ENCODE measurements at places on chromosomes 4 and X. TPM values are rescaled to one million over a fixed set of nuclear protein-coding genes. Genes with fewer than 3 reads are reported as not detected.

- DNase-seq, result peak; percentile 39
These were observed 119.3 kb downstream of the CRLF2 start for GRCh38 chrX:1093121-1093520.

Gene TFE3
- total RNA-seq, result 24.5 TPM

DNA sequence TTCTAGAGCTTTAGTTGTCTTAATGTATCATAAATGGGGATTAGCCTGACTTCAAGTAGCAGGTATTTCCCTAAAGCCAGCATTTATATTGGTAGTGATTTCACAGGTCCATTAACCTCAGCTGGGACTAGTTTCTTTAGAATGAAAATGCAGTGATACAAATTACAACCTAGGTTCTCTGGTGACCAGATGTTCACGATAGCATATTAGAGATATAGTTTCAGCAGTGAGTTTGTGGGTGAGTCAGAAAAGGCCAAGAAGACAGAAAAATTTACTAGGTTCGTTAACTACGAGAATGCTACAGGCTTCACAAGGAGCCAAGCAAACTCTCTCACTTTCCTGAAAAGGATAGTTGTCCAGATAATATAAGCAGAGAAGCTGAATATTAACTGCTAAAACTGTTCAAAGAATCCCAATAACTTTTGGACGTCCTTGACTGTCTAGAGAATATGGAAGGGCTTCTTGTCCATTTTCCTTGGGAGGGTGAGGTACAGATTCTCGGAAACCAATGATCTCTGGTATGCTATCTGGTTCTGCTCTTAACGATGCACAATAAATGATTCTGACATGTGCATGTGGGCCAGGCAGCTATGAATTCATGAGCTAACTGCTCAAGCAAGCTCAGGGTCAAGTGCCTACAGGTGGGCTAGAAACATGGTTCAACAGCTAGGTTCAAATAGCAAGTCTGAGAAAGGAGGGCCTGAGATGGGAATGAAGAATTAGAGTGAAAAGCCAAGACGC is 6.0 kb upstream of the SPCS3 start:
- no peak for DNase-seq

DNA sequence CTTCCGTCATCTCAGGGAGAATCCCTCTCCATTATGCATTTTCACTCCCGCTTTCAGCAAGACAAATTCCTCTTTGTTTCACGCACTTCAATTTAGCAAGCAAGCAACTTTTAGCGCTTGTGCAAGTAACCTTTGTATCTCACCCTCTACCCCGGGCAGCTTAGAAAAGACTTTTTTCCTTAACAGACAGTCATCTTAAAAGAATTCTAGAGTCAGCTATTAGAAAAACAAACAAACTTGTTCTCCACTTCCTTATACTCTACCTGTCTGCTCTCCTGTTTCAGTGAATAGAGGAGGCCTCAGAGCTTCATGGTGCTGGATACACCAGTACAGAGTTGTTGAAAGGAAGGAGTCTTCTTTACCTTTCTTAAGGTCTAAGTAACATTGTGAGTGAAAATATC is 12.1 kb downstream of the TIGD2 start:
- no peak for DNase-seq

GRCh38 chrX:50158593-50158992 is 42.2 kb downstream of the AKAP4 start:
- DNase-seq, result no peak

Gene P2RY8
- 0.11 TPM for total RNA-seq

DNA sequence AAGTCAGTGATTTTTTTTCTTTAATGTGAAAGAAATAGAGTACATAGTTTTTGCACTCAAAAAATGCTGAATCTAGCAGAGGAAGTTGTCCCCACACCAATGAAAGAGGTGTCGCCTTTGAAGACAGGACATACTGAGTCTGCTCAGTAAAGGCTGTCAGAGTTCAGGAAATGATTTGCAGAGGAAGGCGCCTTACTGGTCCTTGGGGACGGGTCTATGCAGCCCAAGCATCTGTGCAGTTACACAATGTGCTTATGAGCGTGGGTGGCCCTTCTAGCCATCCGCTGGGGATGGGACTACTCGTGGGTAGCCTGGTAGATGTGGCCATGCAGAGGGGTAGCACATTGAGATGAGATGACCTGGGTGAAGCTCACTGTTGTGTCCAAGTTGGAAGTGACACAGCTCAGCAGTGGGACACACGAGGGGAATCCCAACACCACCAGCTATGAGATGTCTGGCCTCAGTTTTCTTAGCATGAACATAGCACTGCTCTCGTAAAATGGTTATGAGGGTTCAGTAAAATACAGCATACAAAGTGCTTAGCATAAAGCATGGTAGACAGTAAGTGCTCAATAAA is 116.5 kb upstream of the RBPJ start:
- no peak for DNase-seq

GRCh38 chrX:150167482-150168324 is 195.4 kb upstream of the MAMLD1 start:
- no peak for DNase-seq

DNA sequence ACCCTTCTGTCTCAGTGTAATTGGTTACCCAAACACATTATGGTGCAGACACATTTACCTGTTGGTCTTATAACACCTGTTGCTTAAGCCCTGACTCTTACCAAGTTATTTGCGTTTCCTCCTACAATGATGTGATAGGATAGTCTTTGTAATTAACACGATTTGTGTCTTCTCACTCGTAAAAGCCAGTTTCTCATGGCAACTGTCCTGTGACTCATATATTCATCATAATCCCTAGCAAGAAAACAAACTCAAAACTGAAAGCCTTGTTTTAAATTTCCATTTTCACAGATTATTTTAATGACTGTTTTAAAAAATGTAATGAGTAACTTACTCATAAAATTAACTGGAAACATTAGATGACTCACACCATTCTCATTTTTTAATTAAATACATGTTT is 495.2 kb downstream of the NLGN4X start:
- no peak for DNase-seq

Gene GPRASP1
- 0.69 TPM for total RNA-seq

Gene POU3F4
- total RNA-seq, result not detected

GRCh38 chrX:51766546-51766945 is 23.3 kb downstream of the GSPT2 start:
- DNase-seq, result no peak

GRCh38 chrX:7244405-7244804 is 96.5 kb upstream of the PUDP start:
- DNase-seq, result no peak

Gene ABCG2
- total RNA-seq, result 3.1 TPM

- DNase-seq, result peak; percentile 8
These were observed 41.0 kb upstream of the UCP1 start for GRCh38 chr4:140609548-140610425.

- no peak for DNase-seq
These were observed 248.0 kb downstream of the INPP4B start for GRCh38 chr4:142598132-142598531.

Gene SYTL5
- 0.29 TPM for total RNA-seq

Gene PPP1R3F
- total RNA-seq, result 7.2 TPM

Gene PAGE2
- total RNA-seq, result 0.29 TPM

Gene NUDT11
- 40.5 TPM for total RNA-seq

DNA sequence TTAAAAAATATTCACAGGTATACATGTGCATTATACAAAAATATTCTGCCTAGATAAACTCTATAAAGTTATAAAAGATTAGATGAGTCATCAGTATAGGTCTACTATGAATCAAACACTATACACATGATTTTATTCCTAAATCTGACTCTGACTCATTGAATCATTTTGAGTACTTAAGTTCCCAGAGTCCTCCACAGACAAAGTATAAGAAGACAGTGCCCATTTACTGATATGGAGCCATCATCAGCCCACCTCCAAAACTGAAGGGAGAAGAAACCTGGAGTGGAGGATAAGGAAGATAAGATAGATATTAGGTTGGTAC is 28.7 kb upstream of the ANTXR2 start:
- no peak for DNase-seq

DNA sequence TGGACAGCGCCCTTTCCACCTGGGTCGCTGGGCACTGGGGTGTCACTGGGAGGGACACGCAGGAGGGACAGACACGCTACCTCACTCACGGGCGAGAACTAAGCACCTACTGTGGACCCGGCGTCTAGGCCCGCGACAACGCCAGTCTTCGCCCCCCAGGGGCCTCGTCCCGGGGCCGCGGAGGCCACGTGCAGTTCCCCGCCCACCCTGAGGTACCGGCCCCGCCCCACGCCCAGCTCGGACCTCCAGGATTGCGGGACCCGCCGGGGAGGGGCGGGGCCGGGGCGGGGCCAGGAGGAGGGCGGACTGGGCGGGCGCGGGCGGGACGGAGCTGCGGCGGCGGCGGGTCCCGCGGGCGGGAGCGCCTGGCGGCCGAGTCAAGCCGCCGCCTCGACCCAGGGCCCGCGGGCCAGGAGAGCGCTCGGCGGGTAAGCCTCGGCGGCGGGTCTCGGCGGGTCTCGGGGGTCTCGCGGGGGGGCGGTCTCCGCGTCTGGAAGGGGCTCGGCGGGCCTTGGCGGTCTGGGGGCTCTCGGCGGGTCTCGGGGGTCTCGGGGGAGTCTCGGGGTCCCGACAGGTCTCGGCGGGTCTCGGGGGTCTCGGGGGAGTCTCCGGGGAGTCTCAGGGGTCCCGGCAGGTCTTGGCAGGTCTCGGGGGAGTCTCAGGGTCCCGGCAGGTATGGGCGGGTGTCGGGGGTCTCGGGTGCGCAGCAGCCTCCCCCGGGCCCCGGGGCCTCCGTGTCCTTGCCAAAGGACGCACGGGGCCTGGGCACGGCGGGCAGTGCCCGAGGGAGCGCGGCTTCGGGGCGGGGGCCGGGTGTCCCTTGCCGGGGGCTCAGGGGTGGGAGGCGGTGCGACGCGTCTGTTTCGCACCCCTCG is at the start of gene SH3BP2:
Gene SH3BP2, plus strand, starts transcription at position 375 of the 875 bp plus-strand sequence. CDS start 27,533 bp downstream, outside the sequence.
- DNase-seq, result peak; percentile 83

Gene RHOXF1
- not detected for total RNA-seq

- DNase-seq, result peak; percentile 1
These were observed 40.4 kb upstream of the PCDH18 start for GRCh38 chr4:137572647-137573046.

Gene AKAP14
- total RNA-seq, result not detected

DNA sequence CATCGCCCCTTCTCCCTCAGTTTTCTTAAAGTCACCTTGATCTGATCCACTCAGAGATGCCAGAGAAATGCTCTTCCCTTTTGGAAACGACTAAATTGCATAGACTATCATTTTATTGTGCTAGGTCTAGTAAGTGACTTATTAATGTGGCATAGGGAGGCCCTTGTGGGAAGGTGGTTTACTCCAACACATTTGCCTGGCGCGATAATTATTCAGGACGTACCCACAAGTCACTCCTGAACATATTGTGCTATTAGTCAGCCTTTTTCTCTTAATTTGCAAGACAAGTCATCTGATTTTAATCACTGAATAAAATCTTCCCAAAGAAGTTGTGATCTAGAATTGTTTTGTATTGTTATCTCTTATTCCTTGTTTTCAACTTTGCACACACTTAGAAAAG is 7.6 kb downstream of the ENPEP start:
- DNase-seq, result peak; percentile 29

DNA sequence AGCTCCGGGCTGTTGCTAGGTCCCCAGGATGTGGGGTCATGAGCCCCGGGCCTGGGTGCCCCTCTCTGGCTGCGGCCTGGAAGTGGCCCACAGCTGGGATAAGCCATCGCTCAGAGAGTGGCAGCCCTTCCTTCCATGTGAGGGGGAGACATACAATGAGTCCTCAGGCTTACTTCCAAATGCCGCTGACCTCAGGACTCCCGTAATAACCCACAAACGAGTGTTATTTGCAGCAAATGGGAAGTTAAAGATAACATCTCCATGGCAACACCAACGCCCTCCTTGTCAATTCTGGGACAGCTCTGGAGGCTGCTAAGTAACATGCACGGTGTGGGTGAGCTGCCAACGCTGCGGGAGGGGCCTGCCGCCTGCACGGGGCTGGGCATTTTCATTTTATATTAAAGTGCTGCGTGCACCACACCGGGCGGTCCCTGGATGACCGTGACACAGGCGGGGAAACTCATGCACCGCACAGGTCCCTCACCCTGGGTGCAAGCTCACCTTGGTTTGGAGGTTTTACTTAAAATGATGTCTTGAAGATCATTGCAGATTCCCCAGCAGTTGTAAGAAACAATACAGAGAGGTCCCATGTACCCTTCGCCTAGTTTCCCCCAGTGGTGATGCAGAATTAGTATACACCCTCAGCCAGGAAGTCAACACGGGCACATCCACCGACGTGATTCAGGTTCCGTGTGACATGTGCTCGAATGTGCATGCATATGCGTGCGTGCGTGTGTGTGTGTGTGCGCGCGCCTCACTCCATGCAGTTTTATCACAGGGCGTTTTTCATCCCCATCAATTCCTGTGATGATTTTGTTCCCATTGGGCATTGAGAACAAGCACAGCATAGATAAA is 79.4 kb downstream of the ABLIM2 start:
- DNase-seq, result peak; percentile 76

GRCh38 chr4:97867557-97868091 is 275.7 kb downstream of the STPG2 start:
- no peak for DNase-seq

Gene TACR3
- not detected for total RNA-seq

GRCh38 chr4:152961014-152961772 is 25.1 kb downstream of the FHDC1 start:
- DNase-seq, result no peak

Gene PF4V1
- not detected for total RNA-seq

DNA sequence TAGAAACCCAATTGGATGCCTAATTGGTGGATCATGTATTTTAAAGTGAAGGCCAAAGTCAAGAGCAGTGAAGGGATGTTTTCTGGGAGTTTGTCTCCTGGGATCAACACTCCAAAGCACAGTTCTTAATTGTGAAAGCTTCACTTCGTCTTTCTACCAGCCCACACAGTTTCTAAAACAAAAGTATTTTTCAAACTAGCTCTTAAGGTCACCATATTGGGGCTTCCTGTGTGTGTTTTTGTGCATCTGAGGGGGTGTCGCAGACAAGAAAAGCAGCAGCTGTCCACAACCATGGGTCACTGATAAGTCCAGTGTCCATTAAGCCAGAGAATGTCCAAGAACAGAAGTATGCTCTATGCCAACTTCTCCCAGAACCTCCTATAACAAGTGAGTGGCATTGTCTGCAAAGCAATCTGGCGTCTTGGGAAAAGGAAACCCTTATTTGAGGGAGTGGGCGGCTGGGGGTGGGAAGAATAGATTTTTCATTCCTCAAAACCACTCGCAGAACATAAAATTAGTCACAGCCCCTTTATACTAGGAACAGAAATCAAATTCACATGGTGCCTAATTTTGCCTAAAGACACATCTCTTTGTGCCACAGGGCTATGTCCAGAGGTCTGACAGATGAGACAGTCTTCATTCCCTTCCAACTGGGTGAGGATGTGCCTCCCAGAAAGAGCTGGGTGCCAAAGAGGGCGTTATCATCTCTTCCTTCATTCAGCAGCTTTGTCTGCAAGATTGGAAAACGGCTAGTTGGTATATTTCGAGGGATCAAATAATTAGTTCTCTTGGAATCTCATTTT is 610.4 kb downstream of the BCOR start:
- no peak for DNase-seq

DNA sequence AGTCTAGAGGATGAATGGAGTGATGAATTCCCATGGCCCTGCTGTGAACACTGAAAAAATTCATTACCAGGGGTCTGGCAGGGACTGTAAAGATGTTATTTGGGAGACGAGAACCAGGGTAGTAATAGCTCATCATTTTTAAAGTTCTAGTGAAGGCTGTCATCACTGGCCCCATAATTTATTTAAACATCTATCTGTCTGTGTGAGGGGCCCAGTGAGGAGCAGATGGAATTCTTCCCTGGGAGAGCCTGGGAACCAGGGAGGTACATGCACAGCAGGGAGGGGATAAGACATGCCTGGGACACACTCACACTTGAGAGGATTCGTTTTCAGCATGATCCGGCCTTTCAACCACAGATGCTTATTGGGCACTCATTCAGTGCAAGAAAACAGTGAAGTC is 162.0 kb downstream of the PDGFRA start:
- no peak for DNase-seq

Gene FGA
- total RNA-seq, result not detected
